ENCODE measurements at places on chromosomes 7 and 10.

- DNase-seq = no peak
Observed at GRCh38 chr7:100130608-100131453, 4.1 kb downstream of the MBLAC1 start.

DNA sequence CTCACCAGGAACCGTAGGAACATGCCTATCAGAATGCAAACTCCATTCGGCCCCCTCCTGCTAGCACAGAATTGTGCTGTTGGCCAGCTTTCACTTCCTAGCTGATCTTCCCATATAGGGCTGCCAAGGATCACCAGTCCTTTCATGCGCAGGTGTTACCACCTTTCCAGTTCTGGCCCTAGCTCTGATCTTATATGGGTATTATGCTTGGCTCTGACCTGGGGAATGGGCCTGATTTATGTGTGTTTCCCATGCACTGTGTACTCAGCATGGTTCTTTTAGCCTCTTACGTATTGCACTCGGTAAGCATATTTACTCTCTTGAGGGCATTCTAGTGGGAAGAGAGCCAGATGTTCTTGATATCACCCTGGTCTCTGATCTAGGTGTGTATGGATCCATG, 11.1 kb downstream of the SLC35G1 start:
- no peak for DNase-seq

- DNase-seq = no peak
Observed at GRCh38 chr10:103958996-103959395, 7.9 kb upstream of the SLK start.

DNA sequence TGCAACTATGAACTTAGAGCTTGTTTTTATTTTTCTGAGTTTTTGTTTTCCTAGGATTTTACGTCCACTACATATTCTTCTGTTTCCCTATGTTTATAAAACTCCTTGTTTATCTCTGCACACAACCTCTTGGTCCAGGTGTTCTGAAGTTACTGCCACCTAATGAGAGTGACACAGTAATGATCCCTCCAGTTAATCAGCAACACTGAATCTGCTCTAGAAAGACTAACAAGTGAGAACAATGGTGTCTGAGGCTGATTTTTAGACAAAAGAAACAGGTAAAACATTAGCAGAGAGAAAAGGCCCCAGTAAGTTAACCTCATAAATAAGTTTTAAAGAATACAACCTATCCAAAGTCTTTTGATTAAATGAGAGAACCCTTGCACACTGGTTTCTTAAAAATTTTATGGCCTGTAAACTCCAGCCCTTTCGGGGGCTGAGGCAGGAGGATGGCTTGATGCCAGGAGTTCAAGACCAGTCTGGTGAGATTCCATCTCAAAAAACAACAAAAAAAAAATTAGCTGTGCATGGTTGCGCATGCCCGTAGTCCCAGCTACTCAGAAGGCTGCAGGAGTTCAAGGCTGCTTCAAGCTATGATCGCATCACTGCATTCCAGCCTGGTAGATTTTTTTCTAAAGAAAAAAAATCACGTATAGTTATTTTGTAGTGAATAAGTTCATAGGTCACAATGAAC, 397.6 kb downstream of the MAGI2 start:
- no peak for DNase-seq

- DNase-seq = no peak
Observed at GRCh38 chr10:89889606-89890005, 188.2 kb downstream of the KIF20B start.

GRCh38 chr7:136359333-136359903, 382.3 kb upstream of the MTPN start:
- no peak for DNase-seq

- DNase-seq = no peak
Observed at GRCh38 chr10:122419876-122420623, 34.4 kb upstream of the ARMS2 start.

DNA sequence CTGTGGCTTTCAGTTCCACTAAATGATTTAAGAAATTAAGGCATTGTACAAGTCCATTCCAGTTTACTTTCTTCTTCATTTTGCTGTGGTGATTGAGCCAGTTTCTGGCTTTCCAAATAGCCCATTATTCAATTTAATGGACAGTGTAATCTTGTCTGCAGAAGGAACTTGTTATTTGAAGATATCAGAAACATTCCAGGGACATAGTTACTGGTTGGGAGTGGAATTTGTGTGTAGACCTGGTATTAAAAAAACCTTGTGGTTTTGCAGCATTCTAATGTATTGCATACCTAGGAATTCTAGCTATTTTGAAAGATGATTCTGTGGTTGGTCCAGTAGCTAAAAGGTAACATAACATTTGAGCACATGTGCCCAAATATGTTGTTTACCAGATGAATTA, 72.2 kb downstream of the MCU start:
- no peak for DNase-seq

DNA sequence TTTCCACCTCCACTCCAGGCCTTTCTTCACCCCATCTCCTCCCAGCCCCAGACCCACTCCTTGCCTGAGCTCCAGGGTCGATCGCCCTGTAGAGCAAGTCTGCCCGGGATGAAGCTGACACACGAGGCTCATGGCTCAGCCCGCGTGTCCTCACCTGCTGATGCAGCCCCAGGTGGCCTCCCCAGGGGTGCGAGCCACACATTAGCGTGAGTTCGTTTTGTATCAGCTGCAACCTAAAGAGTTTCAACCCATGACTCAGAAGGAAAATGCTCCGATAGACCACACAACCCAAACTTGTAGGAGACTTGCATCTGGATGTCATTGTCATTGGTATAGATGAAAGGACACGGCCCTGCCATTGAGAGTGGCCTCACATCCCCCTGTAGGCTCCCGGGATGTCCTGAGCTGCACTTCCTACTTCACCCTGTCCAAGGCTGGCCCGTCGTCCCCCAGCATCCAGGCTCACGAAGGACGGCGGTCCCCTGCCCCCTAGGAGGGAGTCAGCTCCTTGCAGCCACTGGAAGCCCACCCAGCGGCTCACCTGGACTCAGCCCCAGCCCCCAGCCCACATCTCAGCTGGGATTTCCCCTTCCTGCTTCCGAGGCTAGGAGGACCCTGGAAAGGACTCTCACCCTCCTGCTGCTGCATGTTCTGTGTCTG, 97.7 kb downstream of the HTR5A start:
- DNase-seq = no peak
